Lower leg skin (tissue), 4 donors: ENCODE measurements at places on chromosomes 12 and 14. TPM values are rescaled to one million over a fixed set of nuclear protein-coding genes. Genes with fewer than 3 reads are reported as not detected.

Gene NGB
- not detected for total RNA-seq

Gene DIO2
- 6.0 TPM for total RNA-seq

Gene ITGB7
- 13.2 TPM for total RNA-seq

Gene GALNT6
- total RNA-seq: 16.4 TPM

Gene PDZRN4
- 8.3 TPM for total RNA-seq

Gene ATN1
- total RNA-seq: 74.4 TPM

Gene RHNO1
- 21.3 TPM for total RNA-seq

Gene BEST3
- total RNA-seq: 0.49 TPM

Gene DNAH10
- 0.06 TPM for total RNA-seq

Gene SMOC1
- total RNA-seq: 5.4 TPM

Gene KRT74
- total RNA-seq: 1.2 TPM

Gene RFX4
- total RNA-seq: not detected

Gene GLTP
- total RNA-seq: 547 TPM

Gene RPGRIP1
- total RNA-seq: not detected
